ENCODE measurements at places on chromosomes 1 and 21.

DNA sequence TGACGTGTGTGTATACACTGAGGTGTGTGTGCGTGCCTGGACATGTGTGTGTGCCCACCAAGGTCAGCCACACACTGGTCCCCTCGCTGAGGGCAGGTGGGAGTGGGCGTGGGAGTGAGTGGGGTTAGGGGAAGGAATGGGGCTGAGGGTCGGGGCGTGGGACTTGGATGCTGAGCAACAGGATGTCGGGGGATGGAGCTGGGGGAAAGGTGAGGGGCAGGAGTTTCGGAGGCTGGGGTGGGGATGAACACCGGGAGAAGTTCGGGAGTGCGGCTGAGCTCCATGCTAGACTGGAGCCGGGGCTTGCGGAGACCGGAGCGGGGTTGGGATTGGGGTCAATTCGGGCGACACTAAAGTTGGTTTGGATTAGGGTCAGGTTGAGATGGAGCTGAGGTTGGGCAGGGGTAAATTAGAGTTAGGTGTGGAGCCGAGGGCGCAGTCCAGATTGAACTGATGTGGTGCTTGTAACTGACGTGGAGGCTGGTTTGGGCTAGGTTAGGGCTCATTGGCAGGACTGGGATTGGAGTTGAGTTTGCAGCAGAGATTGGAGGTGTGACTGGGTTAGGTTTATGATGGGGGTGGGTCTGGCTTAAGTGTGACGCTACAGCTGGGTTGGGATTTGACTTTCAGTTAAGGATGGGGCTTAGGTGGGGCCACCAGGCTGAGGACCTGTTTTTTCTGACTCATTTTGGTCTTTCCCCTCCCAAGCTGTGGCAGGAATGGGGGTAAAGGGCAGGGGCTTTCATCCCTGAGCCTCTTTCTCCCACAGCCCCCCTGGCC is 3.3 kb upstream of the GUCA2A start:
- DNase-seq, result no peak

- DNase-seq, result no peak
These were observed 17.4 kb downstream of the PLOD1 start for GRCh38 chr1:11951901-11952300.

GRCh38 chr1:172670791-172671190 is 11.9 kb downstream of the FASLG start:
- DNase-seq, result no peak

GRCh38 chr1:65769636-65770035 is 23.1 kb upstream of the PDE4B start:
- DNase-seq, result no peak

DNA sequence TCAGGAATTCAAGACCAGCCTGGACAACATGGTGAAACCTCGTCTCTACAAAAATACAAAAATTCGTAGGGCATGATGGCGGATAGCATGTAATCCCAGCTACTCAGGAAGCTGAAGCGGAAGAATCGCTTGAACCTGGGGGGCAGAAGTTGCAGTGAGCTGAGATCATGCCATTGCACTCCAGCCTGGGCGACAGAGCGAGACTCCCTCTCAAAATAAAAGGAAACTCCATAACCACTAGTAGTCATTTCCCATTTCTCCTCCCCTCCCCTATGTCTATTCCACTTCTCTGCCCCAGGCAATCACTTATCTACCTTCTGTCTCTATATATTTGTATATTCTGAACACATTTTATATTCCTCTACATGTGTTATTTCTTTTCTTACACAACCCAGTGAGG is 4.0 kb upstream of the CEP350 start:
- no peak for DNase-seq

DNA sequence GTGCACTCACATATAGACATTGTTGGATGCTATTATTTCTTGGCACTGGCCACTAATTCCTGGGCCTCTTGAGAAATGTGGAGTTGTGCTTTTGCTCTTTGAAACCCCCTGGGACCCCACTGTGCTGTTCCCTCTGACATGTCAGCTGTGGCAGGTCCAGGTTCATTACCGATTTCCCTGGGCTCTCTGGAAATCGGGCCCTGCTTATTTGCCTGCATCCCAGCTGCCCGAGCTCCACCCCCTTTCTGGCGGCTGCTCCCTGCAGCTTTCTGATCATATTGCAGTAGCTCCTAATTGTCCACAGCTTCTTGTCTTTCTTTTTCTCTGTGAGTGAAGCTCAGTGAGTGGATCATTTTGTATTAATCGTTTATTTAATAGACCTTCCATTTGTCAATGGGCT is 183.7 kb upstream of the FAM78B start:
- DNase-seq, result no peak

GRCh38 chr1:66231217-66231616 is 302.7 kb upstream of the SGIP1 start:
- DNase-seq, result no peak

GRCh38 chr1:39255222-39255621 is 50.7 kb downstream of the MACF1 start:
- peak; percentile 31 for DNase-seq

- DNase-seq, result no peak
These were observed 25.7 kb downstream of the RASAL2 start for GRCh38 chr1:178119628-178120027.

DNA sequence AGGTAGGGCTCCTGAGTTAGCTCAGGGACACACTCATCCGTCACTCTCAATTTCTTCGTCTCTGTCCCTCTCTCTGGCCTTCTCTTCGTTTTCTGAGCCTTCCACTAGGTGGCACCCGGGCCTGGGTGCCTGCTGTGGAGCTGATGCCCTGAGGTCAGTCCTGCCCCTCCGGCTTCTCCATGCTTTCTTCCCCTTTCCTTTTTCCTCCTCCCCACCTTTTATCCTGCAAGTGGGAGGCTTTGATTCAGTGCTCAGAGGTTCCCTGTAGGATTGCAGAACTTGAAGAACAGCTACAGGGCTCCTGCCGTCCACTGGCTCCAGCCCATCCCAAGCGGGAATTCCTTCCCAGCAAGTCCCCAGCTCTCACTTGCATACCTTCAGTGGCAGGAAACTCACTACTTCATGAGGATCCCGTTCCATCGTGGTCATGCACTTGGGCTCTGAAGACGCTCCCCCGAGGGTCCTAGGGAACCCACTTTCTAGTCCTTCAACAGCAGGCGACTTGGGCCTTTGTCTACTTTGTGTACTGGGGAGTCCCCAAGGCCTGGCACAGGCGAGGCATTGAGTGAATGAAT is 45.6 kb downstream of the SRRM1 start:
- DNase-seq, result peak; percentile 76

DNA sequence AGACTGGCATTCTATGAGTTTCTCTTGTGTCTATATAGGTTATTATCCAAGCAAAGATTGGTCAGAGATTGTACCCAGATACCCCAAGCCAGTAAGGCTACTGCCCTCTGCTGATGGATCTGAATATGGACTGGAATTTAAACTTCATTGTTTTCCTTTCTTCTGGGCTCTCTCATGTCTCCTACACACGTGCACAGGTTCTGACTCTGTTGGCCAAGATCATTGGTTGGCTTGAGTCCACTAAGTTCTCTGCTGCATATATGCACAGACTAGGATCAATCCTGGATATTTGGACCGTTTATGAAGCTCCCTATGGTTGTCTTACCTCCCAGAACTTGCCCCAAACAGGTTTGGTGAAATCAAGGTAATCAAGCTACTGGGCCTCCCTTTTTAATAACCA is 69.7 kb downstream of the CC2D1B start:
- DNase-seq, result peak; percentile 71

- DNase-seq, result peak; percentile 45
These were observed 71.0 kb downstream of the ACTL8 start for GRCh38 chr1:17826165-17826488.

GRCh38 chr1:208631092-208631491 is 386.9 kb upstream of the PLXNA2 start:
- no peak for DNase-seq

- DNase-seq, result no peak
These were observed 76.8 kb upstream of the DNAJC6 start for GRCh38 chr1:65232461-65232990.

GRCh38 chr1:225042263-225042662 is 112.8 kb downstream of the DNAH14 start:
- DNase-seq, result no peak

DNA sequence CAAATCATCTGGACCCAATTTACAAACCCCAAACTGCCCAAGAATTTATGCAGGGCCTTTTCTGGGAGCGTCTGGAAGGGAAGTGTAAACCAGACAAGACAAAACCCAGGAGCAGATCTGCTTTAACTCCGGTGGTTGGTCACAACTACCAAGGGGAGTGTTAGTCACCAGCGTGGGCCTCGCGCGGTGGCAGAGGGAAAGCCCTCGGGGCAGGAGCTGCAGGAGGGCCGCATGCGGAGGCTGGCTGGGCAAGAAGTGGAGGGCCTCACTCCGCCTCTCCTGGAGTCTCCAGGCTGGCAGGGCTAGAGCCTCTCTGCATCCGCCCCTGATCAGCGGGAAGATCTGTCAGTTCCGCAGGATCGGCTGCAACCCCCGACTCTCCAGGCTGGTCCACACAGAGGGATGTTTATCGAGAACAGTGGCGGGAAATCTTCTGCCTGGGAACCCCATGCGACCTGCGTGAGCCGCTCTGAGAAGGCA is 2.0 kb downstream of the COL24A1 start:
- no peak for DNase-seq

DNA sequence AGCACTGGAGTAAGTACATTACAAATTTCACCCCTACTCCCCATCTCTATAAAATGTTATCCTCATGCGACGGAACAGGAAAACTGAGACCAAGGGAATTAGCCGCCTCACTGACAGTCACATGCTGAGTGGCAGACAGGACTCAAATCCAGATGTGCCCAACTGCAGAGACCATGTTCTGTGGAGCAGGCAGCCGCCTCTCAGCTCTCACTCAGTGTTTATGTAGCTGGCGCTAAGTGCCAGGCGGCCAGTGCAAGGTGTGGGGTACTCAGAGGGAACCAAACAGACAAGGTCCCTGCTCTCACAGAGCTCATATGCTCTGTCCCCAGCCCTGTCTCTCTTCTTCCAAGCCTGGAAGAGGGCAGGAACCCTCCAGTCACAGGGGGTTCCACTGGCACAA is 5.1 kb downstream of the CAPZB start:
- DNase-seq, result no peak

DNA sequence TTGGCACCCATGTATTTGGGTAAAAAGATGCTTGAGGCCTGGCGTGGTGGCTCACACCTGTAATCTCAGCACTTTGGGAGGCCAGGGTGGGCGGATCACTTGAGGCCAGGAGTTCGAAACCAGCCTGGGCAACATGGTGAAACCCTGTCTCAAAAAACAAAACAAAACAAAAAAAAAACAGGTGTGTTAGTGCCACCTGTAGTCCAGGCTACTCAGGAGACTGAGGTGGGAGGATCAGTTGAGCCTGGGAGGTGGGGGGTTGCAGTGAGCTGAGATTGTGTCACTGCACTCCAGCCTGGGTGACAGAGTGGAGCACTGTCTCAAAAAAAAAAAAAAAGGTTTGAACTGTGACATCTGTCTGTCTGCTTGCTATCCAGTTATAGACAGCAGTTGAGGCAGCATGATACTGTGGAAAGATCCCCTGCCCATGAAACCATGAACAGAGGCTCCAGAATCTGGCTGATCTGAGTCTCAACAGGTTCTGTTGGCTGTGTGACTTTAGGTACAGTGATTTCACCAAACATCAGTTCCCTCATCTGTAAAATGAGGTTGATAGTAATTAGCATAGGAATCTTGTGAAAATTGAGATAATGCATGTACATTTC is 5.7 kb downstream of the DYRK1A start:
- DNase-seq, result no peak

DNA sequence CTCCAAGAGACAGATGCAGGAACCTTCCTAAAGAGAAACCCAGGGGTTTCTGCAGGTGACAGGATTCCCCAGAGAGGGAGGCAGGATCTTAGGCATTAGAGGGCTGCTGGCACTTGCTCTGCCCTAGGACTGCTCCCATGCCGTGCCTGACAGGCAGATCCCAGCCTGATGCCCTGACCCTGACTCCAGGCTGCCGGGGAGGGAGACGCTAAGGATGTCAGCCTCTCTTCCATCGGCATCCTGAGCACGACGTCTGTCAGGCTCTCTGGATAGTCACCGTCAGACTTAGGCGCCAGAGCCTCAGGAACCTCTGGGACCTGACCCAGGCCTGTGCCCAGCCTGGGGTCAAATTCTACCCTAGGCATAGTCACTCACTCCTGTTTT is 157.1 kb downstream of the NPHP4 start:
- DNase-seq, result no peak

DNA sequence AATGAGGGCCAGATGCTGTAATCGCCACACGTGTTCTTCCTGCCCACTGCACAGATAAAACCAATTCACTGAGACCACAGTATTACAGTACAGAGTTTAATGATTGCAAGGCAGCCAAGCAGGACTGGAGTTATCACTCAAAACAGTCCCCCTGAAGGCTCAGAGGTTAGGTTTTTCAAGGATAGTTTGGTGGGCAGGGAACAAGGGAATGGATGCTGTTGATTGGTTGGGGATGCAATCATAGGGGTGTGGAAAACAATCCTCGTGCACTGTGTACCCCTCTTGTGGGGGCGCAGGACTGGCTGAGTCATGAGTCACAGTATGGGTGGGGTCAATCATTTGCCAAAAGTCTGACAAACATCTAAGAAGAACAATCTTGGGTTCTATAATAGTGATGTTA is 12.4 kb upstream of the USP1 start:
- peak; percentile 56 for DNase-seq

All from fibroblast of the aortic adventitia (primary cell).